Activated naive CD8-positive, alpha-beta T cell treated with anti-CD3 and anti-CD28 coated beads for 36 hours (primary cell): ENCODE measurements at places on chromosomes 1 and 21. TPM values are rescaled to one million over a fixed set of nuclear protein-coding genes. Genes with fewer than 3 reads are reported as not detected.

DNA sequence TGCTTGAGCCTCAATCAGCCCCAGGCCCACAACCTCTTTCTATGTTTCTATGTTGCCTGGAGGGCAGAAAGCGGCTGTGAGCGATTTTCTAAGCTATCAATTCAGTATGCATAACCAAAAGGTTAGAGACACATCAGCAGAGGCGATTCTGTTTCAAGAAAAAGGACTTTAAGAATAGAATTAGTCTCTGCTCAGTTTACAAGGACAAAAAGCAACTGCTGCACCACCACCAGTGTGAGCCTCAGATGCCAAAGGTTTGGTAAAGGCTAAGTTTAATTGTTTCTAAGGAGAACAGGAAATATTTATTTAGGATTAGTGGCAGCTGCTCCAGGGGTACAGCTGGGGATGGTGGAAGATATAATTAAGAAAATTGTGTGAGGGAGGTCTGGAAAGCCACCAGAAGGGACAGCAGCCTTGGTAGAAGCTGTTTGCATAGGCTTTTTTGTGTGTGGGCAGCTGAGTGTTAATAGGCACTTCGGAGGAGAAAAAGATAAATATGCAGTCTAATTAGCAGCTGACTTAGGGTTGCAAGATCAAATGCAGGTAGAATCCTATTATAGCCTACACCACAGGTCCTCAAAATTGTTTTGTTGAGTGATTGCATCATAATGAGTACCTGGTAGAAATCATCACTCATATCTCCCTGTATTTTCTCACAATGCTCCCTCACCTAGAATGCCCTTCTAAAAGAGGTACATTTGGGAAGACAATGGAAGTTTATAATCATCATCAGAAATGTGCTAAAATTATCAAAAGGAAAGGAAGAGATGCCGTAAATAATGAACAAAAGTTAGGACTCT is 35.8 kb downstream of the ZC3H11B start:
- DNase-seq = no peak

DNA sequence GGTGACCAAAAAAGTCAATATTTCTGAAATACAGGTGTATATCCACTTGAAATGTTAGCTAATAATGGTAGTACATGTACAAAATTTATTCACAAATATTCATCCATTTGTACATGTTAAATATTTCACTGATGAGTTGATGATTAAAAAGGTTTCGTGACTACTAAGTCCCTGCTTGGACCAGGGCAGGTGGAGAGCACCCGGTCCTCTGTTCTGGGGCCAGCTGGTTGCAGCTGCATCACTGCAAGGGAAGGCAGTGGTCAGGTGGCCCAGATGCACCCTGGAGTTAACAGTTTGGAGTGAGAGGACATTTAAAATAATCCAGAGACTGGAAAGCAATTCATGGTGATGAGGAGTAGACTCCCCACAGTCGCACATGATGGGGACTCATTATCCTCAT is 141.2 kb downstream of the ZBTB18 start:
- DNase-seq = no peak

- no peak for DNase-seq
Measured at GRCh38 chr1:154883919-154884868, 14.1 kb upstream of the KCNN3 start.

DNA sequence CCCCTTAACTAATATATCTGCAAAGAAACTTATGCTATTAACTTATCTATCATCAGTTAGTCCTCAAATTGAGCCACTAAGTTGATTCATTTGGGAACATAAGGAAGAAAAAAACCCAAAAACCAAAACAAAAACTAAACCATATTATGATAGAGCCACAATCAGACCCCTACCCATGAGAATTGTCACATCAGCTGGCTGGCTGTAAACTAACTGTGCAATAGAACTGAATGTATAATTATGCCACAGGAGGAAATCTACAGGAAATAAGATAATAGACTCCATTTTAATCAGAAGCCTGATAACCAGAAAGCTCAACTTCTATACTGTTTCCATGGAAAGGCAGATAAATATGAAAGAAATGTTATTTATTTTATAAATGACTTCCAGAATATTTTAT is 110.0 kb downstream of the RGL1 start:
- DNase-seq = no peak

- no peak for DNase-seq
Measured at GRCh38 chr1:155012026-155012546, 9.5 kb downstream of the ZBTB7B start.

GRCh38 chr1:65422241-65423203 is 2.1 kb downstream of the LEPR start:
- DNase-seq = no peak

Gene IFI44
- 45.2 TPM for total RNA-seq

GRCh38 chr1:226702318-226702956 is 36.6 kb downstream of the ITPKB start:
- DNase-seq = no peak

GRCh38 chr1:64171797-64172281 is 31.6 kb upstream of the UBE2U start:
- DNase-seq = no peak

DNA sequence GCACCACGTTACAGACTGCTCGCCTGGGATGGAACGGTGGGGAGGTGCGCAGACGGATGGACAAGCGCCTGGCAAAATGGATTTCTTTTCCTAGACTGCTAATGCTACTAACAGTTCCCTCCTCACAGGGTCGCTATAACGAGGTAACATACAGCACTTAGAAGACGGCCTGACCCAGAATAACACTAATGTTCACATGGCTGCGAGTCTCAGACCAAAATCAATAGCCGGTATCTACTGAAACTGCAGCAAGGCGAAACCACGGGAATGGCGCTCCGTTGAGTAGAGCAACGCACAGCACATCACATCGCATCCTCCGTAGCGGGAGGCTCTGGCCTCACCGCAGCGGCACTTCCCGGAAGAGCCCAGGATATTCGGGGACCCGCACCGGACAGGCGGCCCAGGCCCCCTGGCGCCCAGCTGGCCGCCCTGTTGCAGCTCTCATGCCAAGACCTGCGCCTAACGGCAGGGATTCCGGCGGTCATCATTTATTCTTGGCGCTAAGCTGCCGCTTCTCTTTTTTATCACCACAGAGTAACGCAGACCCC is 46.6 kb downstream of the VPS26C start:
- DNase-seq = no peak

DNA sequence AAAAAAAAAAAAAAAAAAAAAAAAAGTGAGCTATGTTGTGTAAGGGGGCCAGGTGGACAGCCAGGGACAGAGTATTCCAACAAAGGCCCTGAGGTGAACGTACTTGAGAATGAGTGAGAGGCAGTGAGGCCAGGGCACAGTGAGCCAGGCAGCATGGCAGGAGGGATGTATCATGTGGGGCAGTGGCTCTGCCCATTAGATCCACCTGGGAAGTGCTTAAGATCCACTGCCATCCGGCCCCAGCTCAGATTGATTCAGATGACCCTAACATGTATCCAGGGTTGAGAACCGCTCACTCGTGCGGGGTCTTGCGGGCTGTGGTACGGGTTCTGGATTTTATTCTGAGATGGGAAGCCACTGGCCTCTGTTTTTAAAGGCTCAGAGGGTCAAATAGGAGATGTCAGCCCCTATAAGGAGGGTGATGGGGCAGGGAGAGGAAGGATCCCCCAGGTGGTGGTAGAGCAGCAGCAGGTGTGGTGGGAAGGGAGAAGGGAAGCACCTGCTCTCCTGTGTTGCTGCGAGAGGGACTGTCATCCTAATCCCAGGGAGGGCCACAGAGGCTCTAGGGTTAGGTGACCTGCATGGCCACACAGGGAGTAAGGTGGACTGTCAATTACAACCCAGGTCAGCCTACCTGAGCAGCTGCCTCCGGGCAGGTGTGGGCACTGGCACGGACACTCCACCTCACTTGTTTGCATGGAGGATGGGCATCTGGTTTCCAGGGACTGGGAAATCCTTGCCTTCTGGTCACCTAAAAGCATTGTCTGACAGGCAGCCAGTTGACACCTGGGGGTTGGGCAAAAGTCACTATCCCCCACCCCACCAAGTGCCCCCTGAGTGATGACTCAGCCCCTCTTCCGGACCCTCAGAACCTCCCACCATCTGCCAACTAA is 31.6 kb downstream of the CDK18 start:
- no peak for DNase-seq

DNA sequence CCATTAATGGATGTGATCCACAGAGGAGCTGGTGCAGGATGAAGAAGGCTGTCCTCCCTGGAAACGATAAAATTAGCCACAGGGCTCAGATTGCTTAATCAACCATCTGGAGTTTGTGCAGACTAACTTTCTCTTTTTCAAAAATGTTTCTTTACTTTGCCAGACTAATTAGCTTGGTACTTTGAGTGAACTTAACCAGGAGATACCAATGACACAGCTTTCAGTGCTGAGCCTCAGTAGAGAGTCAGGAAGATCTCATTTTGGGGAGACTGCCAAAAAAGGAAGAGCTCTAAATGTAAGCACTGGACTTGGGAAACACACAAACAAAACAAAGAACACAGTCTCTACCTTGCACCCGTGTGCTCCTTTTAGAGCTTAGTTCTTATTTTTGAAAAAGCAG is 248.1 kb upstream of the DEPDC1 start:
- DNase-seq = no peak

- DNase-seq = no peak
Measured at GRCh38 chr1:23174426-23175110, 5.9 kb upstream of the LUZP1 start.

GRCh38 chr1:38587766-38588165 is 271.8 kb downstream of the RRAGC start:
- no peak for DNase-seq

- DNase-seq = no peak
Measured at GRCh38 chr21:26958788-26959187, 8.1 kb downstream of the ADAMTS5 start.

GRCh38 chr1:107464827-107465226 is 324.0 kb downstream of the NTNG1 start:
- DNase-seq = no peak
